ENCODE measurements at places on chromosomes 16 and 17.

DNA sequence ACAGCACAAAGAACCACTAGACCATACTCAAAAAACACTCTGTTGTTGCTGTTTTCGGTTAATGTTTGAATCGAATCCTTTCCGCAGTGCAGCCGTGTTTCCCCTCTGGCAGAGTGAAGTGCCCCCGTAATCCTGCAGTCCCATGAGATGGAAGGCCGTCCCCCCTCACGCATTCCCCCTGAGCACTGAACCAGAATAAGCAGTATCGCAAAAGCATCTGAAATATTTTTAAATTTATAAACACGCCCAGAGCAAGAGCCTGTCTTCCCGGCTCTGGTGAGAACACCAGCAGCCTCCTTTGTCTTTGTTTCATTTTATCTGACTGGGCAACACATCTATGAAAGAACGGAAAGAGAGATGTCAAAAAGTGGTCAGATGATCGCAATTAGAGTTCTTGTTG lies 121.0 kb upstream of the ADAMTS18 start:
- no peak for DNase-seq

- DNase-seq: no peak
These were observed 29.9 kb upstream of the WFIKKN2 start for GRCh38 chr17:50805486-50805885.

DNA sequence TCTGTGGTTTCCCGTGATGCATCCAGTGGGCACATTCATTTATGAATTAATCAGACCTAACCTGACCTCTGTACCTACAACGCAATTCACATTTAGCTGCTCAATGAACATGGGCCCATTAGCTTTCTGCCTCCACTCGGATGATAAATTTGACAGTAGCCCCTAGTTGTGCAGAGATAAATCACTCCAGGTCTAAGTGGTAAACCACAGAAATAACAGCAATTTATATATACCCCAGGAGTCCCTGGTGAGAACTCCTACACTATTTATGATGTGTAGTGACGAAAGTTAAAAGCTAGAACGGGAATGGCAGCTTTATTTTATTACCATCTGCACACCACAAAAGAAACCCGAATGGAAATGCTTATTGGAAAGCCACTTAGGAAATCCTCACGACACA lies 371.5 kb downstream of the HAPSTR1 start:
- no peak for DNase-seq

GRCh38 chr17:83100853-83101391 lies 21.5 kb downstream of the METRNL start:
- no peak for DNase-seq

DNA sequence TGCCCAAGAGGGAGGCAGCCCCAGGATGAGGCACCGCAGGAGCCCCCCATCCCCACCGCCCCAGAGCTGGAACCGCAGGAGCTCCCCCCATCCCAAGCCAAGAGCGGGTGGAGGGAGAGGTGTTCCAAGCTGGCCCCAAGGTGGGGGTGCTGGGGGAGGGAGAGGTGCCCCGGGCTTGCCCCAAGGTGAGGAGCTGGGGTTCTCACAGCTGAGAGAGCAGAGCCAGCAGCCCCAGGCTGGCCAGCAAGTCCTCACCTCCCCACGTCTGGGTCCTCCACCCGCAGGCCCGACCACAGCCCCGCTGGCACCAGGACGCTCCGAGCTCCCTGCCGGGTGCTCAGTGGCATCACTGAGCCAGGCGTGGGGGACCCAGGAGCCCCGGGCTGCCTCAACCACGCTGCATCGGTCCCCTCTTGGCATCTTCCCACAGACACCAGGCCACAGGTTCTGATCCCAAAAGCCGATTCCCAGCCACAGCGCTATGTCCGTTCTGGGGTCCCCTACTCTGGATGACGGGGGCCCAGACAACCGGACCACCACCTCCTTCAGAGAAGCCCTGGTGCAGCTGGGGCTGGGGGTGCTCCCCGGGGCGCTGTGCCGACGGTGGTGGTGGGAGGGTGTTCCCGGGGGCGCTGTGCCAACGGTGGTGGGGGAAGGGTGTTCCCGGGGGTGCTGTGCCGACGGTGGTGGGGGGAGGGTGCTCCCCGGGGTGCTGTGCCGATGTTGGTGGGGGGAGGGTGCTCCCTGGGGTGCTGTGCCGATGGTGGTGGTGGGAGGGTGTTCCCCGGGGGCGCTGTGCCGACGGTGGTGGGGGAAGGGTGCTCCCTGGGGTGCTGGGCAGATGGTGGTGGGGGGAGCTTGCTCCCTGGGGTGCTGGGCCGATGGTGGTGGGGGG lies 15.4 kb upstream of the WDR45B start:
- DNase-seq: no peak

GRCh38 chr16:67235816-67236562 lies 9.1 kb downstream of the TMEM208 start:
- no peak for DNase-seq

GRCh38 chr17:28985950-28986713 lies 19.7 kb downstream of the SEZ6 start:
- DNase-seq: no peak

- DNase-seq: no peak
These were observed 145.3 kb downstream of the SPECC1 start for GRCh38 chr17:20154286-20155000.

DNA sequence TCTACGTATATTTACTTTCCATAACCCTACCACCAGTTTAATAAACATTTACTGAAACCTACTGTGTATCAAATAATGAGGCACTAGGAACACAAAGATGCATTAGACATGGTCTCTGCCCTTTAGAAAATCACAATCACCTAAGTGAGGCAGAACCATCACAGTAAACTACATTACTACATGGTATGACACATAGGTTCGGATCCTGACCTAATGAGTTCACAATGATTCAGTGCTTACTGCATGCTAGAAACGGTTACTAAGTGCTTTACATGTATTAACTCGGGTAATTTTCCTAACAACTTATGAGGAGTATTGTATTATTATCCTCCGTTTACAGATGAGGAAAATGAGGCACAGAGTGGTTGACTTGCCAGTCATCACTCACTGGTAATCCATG lies 5.2 kb upstream of the SYNRG start:
- peak; percentile 93 for DNase-seq

GRCh38 chr16:30557707-30557956 lies 542 bp downstream of the ZNF764 start:
- no peak for DNase-seq

DNA sequence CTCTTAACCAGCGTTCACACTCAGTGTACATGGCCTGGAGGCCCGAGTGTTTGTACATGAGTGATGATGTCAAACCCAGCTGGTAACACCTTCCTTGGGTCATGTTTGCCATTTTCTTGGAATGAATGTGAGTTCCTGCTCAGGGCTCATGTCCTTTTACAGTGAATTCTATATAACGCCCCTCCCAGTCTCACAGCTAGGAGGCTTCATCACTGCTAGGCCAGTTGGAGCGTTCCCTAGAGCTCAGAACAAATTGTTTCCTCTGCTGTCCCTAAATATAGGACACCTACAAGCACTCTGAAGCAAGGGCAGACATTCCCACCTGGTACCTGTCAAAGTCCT lies 5.5 kb downstream of the TIMM22 start:
- DNase-seq: peak; percentile 75

- DNase-seq: no peak
These were observed 22.5 kb upstream of the IRX6 start for GRCh38 chr16:55301385-55302008.

DNA sequence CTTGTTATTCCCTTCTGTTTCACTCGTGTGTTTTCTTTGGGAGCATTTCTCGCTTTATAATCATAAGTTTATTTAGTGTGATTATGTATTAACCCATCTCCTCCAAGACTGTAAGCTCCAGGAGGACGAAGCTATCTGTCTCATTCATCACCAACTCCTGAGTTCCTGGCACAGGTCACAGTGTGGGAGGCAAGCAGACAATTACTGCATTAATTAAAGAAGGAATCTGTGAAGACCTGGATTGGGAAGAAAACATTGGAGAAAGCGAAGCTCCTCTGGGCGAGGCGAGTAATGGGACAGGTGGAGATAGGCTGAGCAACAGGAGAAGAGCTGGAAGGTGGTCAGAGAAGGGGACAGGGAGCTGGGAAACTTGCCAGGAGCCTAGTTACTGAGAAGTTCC lies 7.8 kb upstream of the CAMKK1 start:
- no peak for DNase-seq

GRCh38 chr17:51857052-51857597 lies 301.4 kb downstream of the CA10 start:
- DNase-seq: no peak

DNA sequence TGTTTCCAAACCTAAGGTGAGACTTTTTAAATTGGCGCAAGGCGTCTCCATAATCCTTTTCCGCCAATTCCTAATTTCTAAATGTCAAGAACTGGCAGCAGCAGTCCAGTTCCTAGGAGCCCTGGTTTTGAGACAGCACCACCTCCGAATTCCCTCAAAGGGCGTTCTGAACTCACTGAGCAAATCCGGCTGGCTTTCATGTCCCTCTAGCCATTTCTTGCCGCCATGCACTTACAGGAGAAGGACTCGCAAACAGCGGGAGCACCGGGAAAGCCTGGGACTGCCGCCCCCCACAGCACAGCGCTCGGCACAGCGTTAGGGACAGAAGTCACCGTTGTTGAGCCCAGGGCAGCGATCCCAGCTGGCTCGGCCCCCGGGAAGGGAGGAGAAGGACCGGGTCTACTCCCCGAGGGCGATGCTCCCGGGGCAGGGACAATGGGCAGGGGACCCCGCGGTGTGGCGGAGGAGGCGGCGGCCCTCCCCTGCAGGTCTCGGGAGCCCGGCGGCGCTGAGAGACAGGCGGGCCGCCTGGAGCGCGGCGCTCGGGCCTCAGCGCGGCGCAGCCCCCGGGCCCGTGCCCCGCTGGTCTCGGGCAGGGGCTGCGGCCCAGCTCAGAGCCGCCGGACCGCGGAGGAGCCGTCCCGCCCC lies 545 bp downstream of the ARHGAP17 start:
- DNase-seq: peak; percentile 48

DNA sequence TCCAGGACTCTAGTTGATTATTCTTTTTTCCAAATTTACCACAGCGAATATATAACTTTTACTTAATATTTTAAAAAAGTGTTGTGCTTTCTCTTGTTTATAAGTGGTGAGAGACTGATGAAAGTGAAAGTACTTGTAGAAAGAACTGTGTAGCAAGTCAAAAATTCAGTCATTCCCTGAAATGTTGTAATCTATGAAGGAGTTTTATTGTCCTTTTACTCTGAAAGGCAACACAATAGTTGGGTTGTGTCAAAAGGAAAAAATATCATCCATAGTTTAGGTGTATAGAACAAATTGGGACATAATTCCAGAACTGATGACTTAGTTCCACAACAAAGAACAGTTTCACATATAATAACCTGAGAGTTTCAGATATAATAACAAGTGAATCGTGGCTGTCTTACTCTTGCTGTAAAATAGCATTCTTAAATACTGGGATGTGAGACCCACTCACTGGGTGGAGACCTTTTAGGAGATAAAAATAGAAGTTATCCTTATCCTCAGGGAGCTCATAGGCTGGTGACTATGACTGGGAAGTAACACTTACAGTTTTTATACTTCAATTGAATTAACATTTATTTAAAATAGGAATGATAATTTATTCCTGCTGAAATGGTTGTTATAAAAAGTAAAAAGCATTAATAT lies 20.6 kb downstream of the CYB5B start:
- peak; percentile 45 for DNase-seq

DNA sequence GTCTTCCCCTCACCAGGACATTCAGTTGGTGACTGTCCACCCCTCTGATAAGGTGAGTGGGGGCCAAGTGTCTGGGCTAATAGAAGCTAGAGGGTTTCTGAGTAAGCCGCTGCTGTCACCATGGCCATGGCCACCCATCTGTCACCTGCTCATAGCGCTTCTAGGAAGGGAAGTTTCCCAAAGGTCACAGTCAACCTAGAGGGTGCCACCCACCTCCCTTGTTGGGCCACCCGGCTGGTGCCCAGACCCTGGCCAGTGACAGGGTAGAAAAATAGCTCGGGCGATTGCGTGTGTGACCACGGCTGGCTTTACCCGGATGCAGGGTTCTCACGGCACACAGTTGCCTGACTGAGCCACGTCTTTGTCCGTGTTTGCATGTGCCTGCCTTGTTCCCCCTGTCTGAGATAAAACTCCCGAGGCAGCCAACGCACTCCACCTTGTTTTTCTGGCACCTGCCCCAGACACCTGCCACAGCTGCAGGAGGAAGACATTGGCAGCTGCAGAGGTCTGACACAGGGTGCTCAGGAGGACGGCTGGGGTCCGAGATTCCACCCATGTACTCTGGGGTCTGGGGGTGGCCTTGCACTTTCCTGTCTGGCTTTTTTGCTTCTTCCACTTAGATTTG lies 809 bp downstream of the PIRT start:
- no peak for DNase-seq

GRCh38 chr16:73143002-73143401 lies 95.1 kb upstream of the ZFHX3 start:
- no peak for DNase-seq

DNA sequence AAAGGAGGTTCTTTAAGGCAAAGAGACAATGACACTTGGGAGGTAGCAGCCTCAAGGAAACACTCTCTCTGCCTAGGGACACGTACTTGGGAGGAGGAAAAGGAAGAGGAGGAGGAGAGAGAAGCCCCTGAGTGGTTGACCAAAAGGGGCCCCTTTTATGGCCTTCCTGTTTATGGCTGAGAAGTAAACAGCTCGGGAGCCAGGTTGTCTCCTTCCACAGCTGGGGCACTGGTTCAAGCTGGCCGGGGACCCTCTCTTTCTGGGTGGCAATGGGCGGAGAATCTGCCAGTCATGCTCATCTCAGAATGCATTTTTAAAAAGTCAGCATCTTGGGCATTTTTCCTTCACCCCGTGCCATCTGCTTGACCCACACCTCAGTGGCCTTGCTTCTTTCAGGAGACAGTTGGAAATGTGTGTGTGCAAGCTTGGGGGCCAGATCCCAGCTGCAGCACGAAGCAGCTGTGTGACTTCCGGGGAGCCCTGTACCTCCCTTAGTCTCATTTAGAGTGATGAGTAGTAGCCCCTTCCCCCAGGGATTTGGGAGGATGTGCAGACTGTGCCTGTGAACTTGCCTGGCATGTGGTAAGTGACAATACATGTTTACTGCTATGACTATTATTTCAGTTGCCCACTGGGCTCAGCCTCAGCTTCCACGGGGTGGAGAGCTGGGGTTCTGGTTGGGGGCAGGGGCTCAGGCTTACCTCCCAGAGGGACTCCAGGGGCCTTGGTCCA lies 33.8 kb upstream of the SALL1 start:
- DNase-seq: no peak

- no peak for DNase-seq
These were observed 13.7 kb downstream of the LIMD2 start for GRCh38 chr17:63686138-63686685.

DNA sequence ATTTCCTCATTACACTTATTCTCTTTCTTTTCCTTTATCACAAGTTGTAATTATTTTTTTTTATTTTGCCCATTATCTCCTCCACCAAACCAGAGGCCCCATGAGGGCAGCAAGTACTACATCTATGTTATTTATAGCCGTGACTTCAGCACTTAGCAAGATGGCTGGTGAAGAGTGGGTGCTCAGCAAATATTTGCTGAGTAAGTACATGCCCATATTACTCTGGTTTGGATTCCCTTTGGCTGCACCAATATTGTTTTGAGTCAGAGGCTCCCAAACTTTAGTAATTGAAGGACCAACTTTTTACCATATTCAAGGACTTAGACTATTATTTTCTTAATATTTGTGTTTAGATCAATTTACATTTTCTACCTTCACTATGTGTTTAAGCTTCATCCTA lies 83.2 kb downstream of the HS3ST2 start:
- no peak for DNase-seq
